ENCODE measurements at places on chromosomes 13 and 19.

- DNase-seq = no peak
These were observed 56.8 kb upstream of the KATNAL1 start for GRCh38 chr13:30364133-30364532.

GRCh38 chr19:51020988-51021651 is 1.6 kb upstream of the KLK10 start:
- DNase-seq = peak; percentile 15

GRCh38 chr13:112767506-112768471 is 78.0 kb downstream of the ATP11A start:
- DNase-seq = no peak

- no peak for DNase-seq
These were observed 8.8 kb upstream of the TNFSF9 start for GRCh38 chr19:6521718-6522646.

DNA sequence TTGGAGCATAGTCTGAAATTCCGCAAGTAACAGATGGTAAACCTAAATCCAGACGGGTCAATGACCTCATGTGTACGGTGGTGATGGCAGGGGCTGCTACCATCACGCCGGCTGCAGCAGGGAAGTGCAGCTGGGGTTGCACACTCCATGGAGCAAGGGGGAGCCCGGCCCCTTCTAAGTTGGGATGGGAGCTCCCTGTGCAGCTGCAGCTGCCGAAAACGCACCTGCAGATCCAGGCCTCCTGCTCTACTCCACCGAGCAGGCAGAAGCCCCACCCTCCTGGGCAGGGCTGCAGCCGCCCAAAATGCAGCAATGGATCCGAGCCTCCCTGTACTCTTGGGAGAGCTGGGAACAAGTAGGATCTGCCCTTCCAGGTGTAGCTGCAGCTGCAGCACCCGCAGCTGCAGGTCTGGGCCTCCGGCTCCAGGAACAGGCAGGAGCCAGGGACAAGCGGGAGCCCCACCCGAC is 25.5 kb downstream of the KBTBD6 start:
- DNase-seq = no peak

Measured in hindlimb muscle (tissue), 1 donor.